ENCODE measurements at places on chromosomes 16 and 17.

- peak; percentile 72 for DNase-seq
These were observed 56.7 kb downstream of the PLXDC1 start for GRCh38 chr17:39094607-39095308.

- DNase-seq: no peak
These were observed 83.0 kb downstream of the EMP2 start for GRCh38 chr16:10497132-10498101.

GRCh38 chr16:22948603-22949368, 134.8 kb downstream of the HS3ST2 start:
- DNase-seq: peak; percentile 9

DNA sequence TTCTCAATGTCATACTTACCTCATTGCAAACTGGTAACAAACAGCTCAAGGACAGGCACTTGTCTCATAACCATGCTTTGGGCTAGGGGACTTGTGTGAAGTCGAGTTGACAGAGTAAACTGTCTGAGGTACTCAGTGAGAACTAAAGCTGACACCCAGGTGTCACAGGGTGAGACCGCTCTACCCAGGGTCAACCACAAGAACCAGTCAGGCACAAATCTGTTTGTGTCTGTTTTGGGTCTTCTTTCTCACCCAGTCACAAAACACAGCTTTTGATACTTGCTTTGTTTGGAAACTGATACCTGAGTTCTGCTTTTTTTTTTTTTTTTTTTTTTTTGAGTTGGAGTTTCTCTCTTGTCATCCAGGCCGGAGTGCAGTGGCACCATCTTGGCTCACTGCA, 161.1 kb downstream of the STX8 start:
- DNase-seq: no peak

DNA sequence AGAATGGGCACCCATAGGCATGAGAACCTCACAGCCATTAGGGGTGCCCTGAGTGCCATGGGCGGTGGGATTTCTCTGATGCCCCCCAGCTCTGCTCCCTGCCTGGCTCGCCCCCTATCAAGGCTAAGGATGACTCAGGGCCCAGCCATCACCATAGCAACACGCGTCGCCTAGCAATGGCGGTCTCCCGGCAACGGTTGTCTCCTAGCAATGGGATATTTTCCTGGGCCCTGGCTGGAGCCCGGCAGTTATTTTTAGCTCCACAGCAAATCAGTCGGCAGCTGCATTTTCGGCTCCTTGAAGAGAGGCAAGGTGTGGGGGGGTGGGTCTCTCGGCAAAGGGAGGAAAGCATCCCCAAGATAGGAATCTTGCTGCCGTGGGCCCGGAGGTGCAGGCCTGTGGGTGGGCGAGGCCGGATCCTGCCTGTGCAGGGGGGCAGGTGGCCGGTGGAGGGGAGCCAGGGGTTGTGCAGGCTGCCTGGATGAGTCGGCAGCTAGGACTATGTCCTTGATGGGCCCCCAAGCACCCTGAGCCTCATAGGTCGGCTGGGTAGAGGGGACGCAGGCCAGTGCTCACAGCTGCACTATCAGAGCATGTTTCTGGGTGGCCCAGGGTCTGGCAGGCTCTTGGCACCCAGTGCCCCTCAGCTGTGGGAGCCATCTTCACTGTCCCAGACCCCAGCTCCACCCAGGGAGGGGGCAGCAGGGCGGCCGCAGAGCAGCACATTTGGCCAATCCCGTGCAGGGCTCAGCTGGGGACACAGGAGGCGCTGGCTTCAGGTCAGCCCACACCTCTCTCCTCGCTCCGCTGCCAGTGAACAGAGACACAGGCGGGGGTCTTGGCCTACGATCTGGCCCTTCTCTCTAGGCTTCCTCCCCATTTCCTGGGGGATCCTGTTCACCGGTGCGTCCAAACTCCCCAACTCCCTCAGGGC, 4.2 kb upstream of the FBXL16 start:
- DNase-seq: no peak

GRCh38 chr17:14903854-14904253, 361.3 kb downstream of the PMP22 start:
- DNase-seq: no peak

DNA sequence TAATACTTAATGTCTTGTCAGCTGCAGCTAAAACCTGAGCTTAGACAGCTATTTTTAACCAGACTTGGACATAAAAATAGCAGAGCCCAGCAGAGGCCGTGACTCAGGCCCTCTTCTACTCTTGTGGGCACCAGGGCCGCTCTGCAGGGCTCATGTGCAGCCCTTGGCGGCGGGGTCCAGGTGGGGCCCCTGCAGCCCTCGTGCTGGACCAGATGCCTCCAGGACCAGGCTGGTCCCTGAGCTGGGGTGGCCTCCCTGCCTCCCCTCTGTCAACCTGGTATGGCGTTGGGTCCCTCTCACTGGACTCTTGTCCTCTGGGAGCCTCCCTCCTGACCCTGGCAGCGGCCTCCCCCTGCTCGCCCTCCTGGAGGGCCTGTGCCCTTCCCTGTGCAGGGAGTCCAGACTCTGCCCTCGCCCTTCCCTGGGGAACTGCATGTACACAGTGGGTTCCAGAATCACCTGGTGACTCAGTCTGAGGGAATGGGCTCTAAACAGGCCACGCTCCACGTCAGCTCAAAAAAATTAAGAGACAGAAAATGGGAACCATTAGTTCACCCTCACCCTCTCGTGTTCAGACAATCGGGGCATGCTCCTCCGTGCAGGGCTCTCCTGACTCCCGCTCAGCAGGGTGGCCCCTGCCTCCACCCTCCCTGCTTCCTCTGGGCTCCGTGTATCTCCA, 9.7 kb downstream of the CDK5R1 start:
- DNase-seq: no peak

- DNase-seq: no peak
These were observed 4.0 kb upstream of the ZFHX3 start for GRCh38 chr16:73051961-73052360.

DNA sequence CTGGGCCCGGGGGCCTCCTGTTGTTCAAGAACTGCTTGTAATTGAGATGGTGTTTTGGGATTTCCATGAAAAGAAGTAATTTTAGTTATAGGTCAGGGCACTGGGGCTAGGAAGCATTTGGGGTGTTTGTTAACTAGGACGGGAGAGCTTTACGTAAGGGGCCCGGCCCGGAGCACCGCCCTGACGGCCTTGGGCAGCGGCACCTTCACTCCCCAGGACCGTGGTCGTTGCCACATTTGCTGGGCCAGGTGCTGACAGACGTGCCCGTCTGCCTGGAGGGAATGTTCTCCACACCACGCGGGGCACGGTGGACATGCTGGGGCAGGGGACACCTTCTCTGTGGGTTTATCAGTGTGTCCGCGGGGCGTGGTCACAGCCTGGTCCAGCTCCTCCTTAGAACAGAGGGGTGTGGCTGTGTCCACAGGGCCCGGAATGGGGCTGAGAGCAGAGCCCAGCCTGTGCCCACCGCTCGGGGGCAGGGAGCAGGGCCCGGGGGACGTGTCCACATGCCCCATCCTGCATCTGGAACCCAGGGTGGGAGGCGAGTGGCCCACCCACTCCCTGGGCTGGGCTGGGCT, 57.7 kb downstream of the BAIAP2 start:
- DNase-seq: no peak

- DNase-seq: no peak
These were observed 1.0 kb upstream of the YPEL3 start for GRCh38 chr16:30096862-30097563.

DNA sequence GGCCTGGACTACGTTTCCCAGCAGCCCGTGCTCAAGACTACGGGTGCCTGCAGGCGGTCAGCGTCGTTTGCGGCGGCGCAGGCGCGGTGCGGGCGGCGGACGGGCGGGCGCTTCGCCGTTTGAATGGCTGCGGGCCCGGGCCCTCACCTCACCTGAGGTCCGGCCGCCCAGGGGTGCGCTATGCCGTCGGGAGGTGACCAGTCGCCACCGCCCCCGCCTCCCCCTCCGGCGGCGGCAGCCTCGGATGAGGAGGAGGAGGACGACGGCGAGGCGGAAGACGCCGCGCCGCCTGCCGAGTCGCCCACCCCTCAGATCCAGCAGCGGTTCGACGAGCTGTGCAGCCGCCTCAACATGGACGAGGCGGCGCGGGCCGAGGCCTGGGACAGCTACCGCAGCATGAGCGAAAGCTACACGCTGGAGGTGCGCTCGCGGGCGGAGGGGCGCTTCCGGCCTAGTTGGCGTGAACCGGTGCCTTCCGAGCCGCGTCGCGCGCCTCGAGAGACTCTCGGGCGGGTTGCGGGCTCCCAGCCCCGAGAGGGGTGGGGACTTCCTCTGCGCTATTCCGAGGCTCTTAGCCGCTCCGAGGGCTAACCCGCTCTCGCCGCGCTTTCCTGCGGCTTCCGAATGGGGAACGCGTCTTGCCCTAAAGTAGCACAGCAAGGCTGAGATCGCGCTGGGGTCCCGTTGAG, at the start of gene RBL2:
Gene RBL2 (plus strand): TSS at position 95 of the 689 bp plus-strand sequence. CDS start 86 bp downstream, at position 181.
- peak; percentile 87 for DNase-seq

DNA sequence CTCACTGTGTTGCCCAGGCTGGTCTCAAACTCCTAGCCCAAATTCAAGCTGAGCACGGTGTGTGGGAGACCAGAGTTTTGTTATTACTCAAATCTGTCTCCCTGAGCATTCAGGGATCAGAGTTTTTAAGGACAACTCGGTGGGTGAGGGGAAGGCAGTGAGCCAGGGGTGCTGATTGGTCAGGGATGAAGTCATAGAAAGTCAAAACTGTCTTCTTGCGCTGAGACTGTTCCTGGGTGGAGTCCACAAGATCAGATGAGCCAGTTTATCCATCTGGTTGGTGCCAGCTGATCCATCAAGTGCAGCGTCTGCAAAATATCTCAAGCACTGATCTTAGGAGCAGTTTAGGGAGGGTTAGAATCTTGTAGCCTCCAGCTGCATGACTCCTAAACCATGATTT, 346.3 kb downstream of the TMEM114 start:
- no peak for DNase-seq

GRCh38 chr16:48562475-48562874, 47.5 kb downstream of the N4BP1 start:
- DNase-seq: no peak

DNA sequence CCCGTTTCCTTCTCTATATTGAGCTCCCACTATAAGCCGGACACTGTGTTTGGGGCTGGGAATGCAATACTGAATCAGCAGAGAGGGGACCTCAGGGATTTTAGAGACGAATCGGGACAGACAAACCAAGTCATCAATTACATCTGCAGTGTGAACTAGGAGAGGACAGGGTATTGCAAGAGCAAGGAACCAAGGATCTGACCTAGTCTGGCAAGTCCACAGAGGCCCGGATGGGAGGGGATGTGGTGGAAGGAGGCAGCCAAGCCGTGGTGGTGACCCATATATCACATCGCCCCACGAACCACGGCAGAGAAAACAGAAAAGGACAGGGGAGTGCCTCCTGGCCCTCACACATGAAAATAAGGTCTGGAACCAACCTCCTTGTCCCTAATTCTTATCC, 28.1 kb upstream of the NXPH3 start:
- DNase-seq: no peak

- DNase-seq: no peak
These were observed 251.4 kb upstream of the ZFHX3 start for GRCh38 chr16:73299346-73299745.

DNA sequence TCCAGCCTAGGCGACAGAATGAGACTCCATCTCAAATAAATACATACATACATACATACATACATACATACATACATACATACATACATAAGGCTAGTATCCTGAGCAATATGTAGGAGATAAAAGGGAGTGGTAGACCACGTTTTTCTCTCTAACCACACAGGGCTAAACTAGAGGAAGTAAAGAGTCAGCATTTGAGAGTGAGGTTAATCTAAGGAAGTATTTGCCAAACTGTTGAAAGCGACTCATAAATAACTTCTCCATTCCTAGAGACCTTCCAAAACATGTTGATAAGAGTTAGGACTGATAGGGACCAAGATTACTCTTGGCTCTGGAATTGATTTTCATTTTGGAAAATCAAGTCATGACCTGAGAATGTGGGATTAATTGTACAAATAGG, 68.9 kb downstream of the NEUROD2 start:
- no peak for DNase-seq

DNA sequence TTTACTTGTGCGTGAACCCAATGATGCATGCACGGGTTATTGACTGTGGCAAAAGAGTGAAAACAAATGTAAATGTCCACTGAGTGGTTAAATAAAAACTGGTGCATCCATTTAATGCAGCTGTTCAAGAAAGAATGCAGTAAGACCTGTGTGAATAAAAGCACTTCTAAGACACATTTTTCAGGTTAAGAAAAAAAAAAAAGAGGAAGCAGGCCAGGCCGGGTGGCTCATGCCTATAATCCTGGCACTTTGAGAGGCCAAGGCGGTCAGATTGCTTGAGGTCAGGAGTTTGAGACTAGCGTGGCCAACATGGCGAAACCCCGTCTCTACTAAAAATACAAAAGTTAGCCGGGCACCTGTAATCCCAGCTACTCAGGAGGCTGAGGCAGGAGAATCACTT, 11.8 kb downstream of the CNGB1 start:
- no peak for DNase-seq

DNA sequence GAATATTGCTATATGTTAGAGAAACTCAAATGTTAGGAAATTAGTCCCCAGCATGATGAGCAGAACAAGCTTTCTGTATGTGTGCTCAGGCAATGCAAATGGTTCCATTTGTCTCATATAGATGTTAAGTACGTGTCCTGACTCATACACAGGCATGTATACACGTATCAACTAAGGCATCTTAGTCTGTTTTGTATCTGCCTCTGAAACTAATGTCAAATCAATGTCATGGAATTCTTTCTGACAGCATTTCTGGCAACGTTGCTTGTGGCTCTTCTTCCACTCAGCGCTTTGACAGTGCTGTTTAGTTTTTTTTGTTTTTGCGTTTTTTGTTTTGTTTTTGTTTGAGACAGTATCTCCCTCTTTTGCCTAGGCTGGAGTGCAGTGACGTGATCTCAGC, 111.9 kb downstream of the CNTNAP4 start:
- no peak for DNase-seq

GRCh38 chr17:17507465-17508011, 11.3 kb upstream of the RASD1 start:
- no peak for DNase-seq

DNA sequence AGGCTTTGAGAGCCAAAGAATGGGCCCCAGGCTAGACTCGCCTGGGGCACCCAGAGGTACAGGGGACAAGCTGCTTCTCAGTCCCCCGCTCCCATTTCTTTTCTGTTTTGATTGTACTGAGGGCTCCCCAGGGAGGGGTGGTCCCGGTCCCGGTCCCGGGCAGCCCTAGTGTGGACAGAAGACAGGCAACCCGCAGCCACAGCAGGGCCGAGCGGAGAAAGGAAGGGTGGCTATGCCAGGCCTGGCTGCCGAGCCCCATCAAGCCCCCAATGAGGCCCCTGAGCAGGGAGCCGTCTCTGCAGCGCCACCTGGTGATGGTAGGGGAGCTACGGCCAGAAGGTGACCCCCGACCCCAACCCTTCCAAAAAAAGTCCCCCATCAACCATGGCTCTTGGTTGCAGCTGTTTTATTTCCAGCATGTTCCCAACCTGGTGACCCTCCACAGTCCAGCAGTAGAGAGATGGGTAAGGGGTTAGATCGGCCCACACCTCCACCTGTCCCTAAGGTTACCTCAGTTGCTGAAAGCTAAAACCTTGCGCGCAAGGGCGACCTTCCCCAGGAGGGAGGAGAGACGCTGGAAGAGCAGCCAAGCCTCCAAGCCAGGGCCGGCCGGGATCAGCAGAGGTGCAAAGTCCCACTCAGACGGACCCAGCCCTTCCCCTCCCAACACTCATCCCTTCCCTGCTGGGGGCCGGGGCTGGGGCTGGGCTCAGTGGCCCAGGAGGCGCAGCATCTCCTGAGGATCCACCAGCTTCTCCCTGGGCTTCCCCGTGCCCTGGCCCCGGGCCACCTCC, 2.6 kb upstream of the GRIN2C start:
- DNase-seq: peak; percentile 58

Data from CD8-positive, alpha-beta memory T cell (primary cell).